ENCODE measurements at places on chromosomes 1 and 21. TPM values are rescaled to one million over a fixed set of nuclear protein-coding genes. Genes with fewer than 3 reads are reported as not detected.

- DNase-seq: no peak
Measured at GRCh38 chr1:32818804-32819541, 1.5 kb downstream of the S100PBP start.

FAM131C gene
- total RNA-seq: not detected

DNA sequence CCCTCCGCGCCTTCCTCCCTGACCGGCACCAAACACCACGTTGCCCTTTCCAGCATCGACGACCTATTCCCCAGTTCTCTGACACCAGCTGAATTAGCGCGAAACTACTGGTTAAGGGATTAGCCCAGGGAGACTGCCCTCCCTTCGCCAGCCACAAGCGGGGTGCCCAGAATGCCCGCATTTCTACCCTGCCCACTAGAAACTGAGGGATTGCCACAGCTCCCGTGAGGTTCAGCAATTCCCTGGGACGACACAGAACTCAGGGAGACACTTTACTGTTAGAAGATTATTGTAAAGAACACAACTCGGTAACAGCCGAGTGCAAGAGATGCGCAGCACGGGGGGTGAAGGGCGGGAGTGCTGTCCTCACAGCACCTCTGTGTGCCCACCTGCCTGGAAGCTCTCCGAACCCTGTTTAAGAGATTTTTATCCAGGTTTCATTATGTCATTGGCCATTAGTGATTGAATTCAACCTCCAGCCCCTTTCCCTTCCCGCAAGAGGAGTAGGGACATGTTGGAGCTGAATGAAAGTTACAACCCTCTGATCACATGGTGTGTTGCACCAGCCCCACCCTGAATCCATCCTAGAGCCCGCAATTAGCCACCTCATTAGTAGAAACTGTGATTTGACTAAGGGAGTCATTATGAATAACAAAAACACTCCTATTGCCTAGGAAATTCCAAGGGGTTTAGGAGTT, 15.8 kb upstream of the RIPPLY3 start:
- DNase-seq: no peak

DNA sequence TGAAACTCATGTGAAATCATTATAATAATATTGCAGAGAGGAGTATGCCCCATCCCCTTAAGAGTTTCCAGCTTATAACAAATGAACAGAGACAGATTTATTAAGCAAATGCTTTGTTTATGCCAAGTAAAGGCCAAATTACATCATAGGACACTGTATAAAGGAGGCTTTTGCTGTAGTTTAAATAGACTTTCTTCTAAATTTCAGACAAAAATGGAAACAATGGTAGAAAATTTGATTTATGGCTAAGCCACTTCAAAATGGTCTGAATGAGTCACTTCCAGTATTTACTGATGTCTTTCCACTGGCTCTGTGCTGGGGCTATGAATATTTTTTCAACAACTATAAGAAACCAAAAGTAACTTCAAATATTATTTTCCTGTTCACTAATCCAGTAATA, 81.1 kb upstream of the ST6GALNAC5 start:
- DNase-seq: no peak

DNA sequence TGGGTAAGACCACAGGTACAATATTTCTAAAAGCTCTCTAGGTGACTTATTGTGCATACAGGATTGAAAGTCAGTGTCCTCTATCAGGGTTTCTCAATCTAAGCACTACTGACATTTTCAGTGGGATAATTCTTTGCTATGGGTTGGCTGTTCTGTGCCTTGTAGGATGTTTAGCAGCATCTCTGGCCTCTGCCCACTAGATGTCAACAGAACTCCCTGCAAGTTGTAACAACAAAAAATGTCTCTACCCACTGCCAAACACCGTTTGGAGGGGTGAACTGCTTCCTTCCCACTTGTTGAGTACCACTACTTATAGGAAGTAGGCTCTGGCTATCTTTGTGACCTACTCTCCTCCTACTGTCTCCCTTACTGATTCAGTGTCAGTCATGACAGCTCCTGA, 90.1 kb upstream of the ZRANB2 start:
- DNase-seq: no peak

DNA sequence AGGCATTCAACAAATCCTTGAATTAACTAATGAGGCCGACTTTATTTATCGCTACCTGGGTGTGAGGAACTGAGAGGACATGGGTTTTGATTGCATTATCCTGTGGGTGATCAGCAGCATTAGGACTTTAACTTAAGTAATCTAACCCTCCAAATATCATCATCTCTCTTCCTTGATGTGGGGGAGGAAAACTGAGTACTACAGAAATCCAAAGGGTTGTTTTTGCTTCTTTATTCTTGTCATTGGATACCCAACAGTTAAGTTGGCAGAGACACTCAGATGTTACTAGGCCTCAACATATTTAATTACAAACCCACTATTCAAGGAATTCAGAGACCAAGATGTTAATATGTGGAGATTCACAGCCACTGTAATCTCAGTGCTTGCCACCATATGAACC, 97.4 kb upstream of the ST6GALNAC5 start:
- no peak for DNase-seq

PLEKHA6 gene
- total RNA-seq: 0.78 TPM
